ENCODE measurements at places on chromosomes 3 and 15.

GRCh38 chr15:84812842-84813241, 4.3 kb upstream of the ALPK3 start:
- DNase-seq: no peak

GRCh38 chr3:43031889-43032545, 52.9 kb downstream of the GASK1A start:
- DNase-seq: no peak

GRCh38 chr3:174132421-174133042, 726.6 kb upstream of the NAALADL2 start:
- DNase-seq: no peak

GRCh38 chr15:68316061-68316804, 38.7 kb downstream of the FEM1B start:
- no peak for DNase-seq

DNA sequence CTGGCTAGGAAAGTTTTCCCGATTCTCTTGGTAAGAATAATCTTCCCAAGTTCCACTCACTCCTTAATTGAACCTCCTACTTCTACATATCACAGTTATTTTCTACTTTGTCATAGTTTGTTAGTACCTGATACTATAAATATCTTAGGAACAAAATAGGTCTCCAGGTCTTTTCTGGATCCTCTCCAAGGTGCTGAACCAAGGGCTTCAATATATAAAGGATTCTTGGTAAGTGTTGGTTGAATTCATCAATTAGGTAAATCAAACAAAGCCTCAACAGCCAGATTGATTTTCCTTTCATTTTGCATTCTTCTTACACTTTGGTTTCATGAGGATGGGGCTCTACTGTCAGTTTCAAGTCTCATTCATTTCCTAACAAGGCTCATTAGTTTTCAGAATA, 27.6 kb upstream of the RTP4 start:
- no peak for DNase-seq

DNA sequence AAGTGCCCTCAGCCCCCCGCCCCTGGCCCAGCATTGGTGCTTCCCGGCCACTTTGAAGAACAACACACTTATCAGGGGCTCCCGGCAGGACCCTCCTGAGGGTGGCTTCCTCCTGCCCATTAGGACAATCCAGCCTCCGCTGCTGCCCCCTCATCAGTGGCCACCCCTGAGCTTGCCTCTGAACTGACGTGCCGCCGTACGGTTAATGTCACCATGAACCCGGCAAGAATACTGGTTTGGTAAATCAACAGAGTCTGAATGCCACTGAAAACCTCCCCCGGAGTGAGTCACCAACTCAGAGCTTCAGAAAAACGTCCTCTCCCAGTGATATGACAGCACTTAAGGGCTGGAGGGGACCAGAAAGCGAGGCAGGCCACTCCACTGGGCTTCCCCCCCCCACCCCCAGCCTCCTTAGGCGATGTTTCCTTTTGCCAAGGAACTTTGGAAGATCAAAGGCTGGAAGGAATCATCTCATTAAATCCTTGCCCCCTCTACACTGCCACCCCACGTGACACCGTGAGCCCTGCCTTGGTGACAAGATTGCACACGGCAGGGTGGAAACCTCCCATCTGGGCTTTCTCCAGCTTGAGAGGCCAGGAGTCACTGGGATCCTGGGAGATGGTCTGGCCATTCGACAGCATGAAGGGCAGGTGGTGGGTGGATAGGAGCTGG, 142.1 kb downstream of the NUP210 start:
- no peak for DNase-seq

- DNase-seq: no peak
Observed at GRCh38 chr3:172903642-172904320, 153.3 kb downstream of the ECT2 start.

DNA sequence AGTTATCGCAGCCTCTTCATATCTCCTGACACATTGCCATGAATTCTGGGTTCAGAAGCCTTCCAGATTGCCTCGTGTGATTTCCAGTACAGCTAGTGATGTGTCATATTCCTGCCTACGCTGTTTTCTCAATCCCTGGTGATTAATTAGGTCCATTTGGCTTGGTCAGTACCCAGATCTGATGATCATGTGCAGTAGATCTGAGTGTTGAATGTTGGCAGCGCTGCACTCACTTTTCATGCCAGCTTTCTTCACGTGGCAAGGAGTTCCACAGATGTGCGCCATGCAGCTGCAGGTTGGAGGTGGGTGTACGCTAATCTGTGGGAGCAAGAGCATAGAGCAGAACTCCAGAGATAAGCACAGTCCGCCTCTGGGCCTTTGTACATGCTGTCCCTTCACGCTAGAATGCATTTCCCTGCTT, 86.9 kb upstream of the COL6A5 start:
- no peak for DNase-seq

DNA sequence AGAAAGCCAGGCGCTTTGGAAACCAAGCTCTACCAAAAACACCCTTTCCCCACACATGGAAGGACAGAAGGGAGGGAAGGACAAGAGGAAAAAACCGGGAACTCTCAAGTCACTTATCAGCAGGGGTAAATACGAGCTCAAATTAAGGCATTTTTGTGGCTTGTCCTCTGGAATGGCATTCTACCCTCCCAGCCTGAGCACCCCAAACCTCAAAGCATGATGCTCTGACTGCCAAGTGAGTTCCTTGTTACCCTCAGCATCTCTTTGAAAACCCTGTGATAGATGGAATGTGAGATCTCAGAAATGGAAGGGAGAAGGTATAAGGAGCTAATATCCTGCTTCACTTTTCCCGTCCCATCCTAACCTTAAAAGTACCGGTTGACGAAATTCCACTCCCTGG, 8.1 kb upstream of the CSPG5 start:
- DNase-seq: no peak

DNA sequence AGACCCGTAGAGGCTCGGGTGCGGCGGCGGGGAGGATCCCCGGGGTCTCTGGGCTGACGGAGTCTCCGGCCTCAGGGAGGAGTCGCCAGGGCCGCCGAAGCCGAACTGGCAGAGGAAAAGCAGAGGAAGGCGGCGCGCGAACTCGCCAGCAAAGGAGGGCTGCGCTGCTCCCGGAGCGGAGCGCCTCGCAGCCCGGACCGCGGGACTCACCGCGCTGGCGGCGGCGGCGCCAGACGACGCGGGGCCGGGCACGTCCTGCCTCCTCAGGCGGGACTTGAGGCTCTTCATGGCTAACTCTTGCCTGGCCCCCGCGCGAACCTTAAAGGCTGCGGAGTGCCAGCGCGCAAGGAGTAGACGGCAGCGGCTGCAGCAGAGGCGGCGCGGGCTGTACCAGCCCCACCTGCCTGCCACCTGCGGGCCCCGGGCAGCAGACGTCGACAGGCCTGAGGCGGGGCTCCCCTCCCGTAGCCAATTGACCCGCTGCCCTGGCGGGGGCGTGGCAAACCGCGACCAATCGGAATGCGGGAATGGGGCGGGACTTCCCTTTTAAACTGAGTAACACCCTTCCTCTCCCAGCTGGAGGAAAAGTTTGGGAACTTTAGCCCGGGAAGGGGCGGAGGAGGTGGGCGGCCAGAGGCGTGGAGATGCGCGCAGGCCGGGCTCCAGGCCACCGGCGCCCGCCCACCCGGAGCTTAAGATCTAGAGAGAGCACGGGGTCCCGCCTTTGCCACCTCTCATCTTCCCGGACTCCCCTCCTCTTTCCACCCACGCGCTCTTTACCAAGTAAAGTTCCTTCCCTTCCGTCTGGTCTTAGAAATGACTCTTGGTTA, at the start of gene UACA:
UACA (minus strand) TSS at position 439 of the 830 bp plus-strand sequence; CDS start at position 288, 151 bp downstream.
- DNase-seq: peak; percentile 77

GRCh38 chr3:195095035-195095703, 175.8 kb downstream of the XXYLT1 start:
- peak; percentile 59 for DNase-seq

GRCh38 chr15:62807539-62808130, 234.9 kb upstream of the TPM1 start:
- DNase-seq: no peak

GRCh38 chr3:72332036-72332435, 516.2 kb downstream of the SHQ1 start:
- DNase-seq: no peak

DNA sequence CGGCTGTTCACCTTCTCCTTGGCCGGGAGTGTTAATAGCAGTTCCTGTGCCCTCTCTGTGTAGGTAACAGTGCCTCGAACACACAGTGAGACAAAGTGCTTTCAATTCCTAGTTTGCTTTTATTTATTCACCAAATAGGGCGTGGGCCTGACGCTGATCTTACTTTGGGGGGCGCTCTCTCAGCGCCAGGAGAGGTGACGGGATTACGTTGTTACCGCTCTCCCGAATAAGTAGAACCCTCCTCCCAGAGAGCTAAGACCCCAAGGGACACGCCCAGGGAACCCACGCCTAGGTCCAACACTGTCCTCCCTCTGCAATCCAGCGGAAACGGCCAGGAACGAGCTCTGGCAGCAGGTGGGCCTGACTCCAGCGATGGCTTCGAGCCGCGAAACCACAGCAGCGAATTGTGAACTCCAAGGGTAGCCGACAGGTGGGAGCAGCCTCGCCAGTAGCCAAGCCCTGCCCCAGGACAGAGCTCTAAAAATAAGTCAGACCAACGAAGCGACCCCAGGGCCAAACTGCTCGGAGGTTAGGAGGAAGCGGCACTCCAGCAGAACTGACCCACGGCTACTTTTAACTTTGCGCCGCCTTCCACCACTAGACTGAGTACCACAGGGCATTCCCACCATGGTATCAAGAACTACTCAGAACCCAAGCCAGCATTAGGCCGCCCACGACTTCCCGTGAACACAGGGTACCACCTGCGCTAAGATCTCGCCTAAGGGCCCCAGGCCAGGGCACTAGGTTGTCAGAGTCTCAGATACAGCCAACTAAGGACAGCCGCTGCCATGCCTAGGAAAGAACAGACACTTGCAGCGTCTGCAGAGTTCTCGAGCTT, 1.6 kb upstream of the SIN3A start:
- peak; percentile 68 for DNase-seq

GRCh38 chr3:119870512-119870911, 88.6 kb downstream of the NR1I2 start:
- DNase-seq: no peak

- no peak for DNase-seq
Observed at GRCh38 chr3:58840949-58841348, 174.4 kb upstream of the FAM3D start.

DNA sequence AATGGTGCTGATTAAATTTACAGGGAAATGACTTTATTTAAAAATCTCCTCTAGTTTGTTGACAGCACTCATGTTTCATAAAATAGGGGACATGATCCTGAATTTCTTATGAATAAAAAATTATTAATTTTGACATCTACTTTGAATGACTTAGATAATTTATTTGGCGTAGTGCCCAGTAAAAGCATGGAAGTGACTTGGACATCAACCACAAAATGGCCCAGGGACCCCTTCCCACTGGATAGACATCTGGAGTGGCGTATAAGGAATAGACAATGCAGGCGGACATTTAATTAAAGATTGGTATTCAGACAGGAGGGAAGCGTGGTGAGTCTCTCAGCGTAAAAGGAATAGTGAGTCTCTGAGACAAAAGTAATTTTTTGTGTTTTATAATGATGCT, 79.8 kb downstream of the ADAMTSL3 start:
- DNase-seq: no peak

DNA sequence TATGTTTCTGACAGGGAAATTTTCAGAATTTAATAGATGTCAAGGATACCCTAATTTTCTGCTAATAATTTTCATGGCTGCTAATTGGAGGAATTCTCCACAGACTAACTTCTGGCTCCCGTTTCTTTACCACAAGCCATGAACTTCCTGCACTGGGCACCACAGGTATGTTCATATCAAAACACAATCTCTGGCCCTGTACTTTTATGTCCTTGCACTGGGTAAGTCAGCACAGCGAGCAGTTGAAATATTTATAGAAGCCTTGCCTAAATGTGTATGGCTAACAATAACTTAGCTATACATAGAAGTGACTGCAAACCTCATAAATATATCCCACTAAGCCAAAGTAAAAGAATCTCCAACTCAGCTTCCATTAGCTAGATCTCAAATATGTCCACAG, 246.9 kb downstream of the ZIC1 start:
- DNase-seq: no peak

DNA sequence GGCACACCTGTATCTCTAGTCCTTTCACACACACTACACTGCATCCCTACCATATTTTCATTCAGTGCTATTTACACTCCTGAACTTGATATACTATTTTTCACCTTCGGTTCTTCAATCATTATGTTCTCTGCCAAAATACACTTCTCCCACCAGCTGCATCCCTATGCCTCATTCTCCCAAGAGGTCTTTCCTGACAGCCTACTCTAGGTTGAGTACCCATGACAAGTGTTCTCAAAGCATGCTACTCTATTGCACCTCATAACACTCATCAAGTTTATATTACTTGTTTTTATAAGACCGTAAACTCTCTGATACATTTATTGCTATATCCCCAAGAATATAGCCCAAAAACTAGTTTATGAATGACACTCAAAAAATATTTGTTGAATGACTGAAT, 549.5 kb downstream of the PYDC2 start:
- DNase-seq: no peak

- DNase-seq: no peak
Observed at GRCh38 chr15:75674366-75674765, 26.7 kb downstream of the SNX33 start.

DNA sequence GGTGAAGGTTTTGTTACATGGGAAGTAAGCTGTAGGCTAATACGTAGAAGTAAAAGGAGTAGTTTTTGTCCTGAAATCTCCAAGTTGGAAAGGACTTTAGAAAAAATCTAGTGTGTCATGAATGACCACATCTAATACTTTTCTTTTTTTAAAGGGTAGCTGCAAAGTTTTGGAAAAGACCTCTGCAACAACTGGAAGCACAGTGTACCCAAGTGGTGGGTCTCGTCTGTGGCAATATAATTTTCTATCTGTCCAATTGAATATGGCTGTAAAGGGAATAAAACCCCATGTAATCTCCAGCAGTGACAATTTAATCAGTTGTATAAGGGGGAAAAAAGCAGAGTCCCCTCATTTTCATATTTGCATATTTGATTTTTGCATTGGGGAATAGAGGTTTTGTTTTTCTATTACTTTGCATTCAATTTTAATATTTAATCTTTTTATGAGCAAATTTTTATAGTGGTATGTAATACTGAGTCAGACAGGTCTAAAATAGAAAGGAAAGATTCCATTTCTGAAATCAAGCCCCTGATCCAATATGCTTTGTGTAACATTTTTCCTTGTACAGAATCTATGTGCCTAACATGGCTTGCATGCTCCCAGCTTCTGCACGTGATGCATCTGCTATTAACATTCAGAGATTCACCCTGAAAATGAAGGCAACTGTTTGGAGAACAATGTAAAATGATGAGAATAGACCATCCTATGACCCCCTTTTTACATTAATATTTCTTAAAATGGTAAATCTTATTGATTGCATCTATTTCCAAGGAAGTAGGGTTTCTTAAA, 531.4 kb downstream of the ZIC1 start:
- DNase-seq: no peak

- no peak for DNase-seq
Observed at GRCh38 chr3:38614091-38614490, 35.4 kb downstream of the SCN5A start.

- DNase-seq: no peak
Observed at GRCh38 chr15:98813951-98814350, 165.6 kb downstream of the IGF1R start.

GRCh38 chr3:129404610-129405009, 23.8 kb downstream of the EFCAB12 start:
- no peak for DNase-seq

Measured in common myeloid progenitor, CD34-positive (primary cell).